ENCODE measurements at places on chromosomes 7 and 10.

DNA sequence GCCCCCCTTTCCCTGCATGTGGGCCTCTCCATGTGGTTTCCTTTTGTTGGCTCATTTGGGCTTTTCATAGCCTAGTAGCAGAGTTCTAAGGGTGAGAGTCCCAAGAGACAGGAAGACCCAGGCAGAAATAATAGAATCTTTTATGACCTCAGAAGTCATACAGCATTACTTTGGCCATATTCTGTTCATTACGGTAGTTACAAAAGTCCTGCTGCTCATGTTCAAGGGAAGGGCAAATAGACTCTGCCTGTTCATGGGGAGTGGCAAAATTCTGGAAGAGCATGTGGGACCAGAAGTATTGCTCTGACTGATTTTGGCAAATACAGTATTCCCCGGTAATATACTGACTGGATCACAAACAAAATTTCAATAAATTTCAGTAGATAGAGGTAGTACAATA is 910.3 kb downstream of the LRMDA start:
- no peak for DNase-seq

- no peak for DNase-seq
Observed at GRCh38 chr7:4003503-4003902, 678.6 kb upstream of the FOXK1 start.

DNA sequence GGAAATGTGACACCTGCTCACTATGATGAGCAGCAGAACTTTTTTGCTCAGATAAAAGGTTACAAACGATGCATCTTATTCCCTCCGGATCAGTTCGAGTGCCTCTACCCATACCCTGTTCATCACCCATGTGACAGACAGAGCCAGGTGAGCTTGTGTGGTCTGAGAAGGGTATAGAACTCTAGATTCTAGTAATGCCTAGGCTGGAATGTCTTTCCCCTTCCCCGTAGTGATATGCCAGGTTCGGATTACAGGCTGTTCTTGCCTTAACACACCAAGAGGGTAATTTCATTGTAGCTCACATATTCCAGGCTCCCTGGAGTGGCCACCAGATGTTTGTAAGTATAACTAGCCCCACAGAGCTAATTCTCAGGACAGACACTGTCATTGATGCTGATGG is 9.2 kb downstream of the HIF1AN start:
- no peak for DNase-seq

- no peak for DNase-seq
Observed at GRCh38 chr7:152335900-152336571, 99.8 kb downstream of the KMT2C start.

DNA sequence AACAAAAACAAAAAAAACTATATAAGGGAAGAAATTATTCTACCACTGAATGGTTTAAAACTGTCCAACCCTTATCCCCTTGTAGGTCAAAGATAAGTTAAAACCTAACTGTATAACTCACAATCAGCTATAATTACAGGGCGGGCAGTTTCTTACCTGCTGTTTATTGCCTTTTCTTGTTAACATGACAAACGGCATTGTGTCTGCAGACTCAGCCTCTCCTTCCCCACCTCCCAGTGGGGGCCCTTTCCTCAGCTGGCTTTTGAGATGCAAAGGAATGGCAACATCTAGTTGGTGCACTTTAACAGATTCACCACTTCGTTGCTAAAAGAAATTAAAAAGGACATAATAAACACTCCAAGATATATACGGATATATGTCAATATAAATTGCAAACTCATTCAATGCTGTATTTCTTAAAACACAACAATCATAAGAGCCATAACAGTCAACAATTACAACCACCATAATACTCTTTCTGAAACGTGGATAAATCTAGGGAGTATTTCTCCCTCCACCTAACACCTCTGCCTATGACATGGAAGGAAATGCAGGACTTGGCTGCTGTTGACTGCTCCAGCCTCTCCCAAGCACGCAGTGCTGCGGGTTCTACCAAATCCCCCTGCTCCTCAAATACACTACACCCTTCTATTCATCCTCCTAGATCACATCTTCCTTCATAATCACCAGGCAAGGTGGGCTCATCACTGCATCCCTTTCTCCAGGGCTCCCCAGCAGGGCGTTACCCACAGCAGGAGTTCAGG is 106.0 kb downstream of the UPF2 start:
- no peak for DNase-seq

DNA sequence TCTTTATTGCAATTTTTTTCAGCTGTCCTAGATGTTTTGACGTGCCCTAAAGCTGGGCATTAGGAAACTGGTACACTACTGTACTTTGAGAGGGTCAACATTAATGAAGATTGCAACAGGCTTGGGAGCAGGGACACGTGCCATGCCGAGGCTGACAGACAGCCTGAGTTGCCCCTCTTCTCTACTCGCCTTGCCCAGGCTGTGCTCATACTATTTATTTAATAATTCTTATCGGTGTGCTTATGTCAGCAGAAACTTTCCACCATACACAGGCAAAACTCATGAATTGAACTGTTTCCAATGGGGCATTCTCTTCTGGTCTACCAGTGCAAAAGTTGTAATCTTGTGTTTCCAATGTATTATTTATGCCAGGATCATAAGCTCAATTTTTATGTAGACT is 24.4 kb downstream of the C7orf57 start:
- DNase-seq = no peak

DNA sequence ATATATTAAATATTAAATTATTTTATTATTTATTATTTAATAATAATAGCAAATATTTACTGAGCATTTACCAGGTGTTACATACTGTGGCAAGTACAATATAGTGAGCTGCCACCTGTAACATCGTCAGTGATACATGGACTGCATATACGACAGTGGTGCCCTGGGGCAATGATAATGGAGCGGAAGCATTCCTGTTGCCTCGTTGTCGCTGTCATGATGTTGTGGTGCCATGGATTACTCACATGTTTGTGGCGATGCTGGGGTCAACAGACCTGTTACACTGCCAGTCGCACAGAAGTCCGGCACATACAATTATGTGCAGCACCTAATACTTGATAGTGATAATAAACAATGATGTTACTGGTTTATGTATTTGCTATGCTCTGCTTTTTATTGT is 20.6 kb downstream of the CAMK1D start:
- DNase-seq = no peak

- DNase-seq = no peak
Observed at GRCh38 chr7:42931447-42931833, 534 bp downstream of the PSMA2 start.

DNA sequence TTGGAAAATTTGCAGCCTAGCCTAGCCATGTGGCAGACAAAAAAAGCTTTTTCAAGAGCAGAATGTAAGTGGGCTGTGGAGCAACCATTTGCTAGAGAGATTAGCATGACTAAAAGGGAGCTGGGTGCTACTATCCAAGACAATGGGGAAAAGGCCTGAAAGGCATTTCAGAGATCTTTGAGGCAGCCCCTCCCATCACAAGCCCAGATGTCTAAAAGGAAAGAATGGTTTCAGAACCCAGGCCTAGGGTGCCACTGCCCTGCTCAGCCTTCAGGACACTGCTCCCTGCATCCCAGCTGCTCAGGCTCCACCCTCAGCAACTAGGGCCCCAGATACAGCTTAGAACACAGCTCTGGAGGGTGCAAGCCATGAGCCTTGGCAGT is 24.7 kb downstream of the PNLIPRP3 start:
- DNase-seq = no peak

- no peak for DNase-seq
Observed at GRCh38 chr7:151827620-151828019, 49.3 kb downstream of the PRKAG2 start.

- DNase-seq = no peak
Observed at GRCh38 chr10:71044720-71045119, 156.4 kb upstream of the PCBD1 start.

- no peak for DNase-seq
Observed at GRCh38 chr7:142602756-142603155, 146.5 kb upstream of the PRSS1 start.
